IMR-90 (cell line): ENCODE measurements at places on chromosomes 1 and 21.
A peak's percentile ranks its signal among the peaks of the same experiment; 100 is the strongest.

GRCh38 chr21:31186916-31187315, 148.6 kb upstream of the KRTAP19-8 start:
- H3K4me3 ChIP-seq, result no peak overlapping the region
- H3K36me3 ChIP-seq, result no peaks in the 10 kb centered on the region
- DNase-seq, result no peak
- no peaks in the 10 kb centered on the region for H3K4me1 ChIP-seq

- no peaks in the 10 kb centered on the region for H3K4me1 ChIP-seq
- no peak overlapping the region for H3K4me3 ChIP-seq
- no peaks in the 10 kb centered on the region for H3K36me3 ChIP-seq
- DNase-seq, result no peak
- no peak overlapping the region for H3K27ac ChIP-seq
Observed at GRCh38 chr21:42554251-42554961, 40.8 kb downstream of the SLC37A1 start.

DNA sequence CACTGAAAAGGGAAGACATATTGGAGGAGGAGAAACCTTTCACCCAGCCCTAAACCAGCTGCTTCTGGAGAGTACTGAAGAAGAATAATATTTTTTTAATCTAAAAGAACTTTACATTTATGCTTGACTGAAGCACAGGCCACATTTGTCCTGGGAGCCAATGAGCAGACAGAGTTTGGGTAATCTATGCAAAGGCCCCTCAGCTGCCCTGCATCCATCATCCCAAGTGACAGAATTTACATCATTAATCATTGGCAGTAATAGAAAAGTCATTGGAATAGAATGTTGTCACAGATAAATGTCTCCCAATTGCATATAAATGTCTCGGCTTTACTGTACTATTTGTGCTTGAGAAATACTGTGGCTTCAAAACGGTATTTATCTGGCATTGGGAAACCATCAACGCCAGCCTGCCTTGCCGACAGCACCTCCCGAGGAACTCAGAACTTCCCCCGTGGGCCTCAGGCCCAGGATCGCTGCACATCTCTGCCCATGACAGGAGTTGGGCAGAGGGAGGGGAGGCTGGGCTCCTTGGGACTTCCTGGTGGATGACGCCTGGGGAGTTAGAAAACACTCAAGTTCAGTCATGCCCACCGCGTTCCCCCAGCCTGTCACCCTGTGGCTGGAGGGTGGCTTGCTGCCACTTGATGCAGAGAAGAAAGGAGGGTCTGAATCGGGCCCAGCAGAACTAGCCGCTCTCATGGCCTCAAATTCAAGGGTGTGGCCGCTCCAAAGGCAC, 133.1 kb downstream of the CAMTA1 start:
- DNase-seq, result no peak
- H3K27ac ChIP-seq, result no peak overlapping the region
- no peaks in the 10 kb centered on the region for H3K36me3 ChIP-seq
- H3K4me3 ChIP-seq, result no peak overlapping the region
- peaks cover 13% of the 10 kb centered on the region; the same call in 1 of the 2 replicates for H3K27me3 ChIP-seq

GRCh38 chr1:85224295-85224694, 23.5 kb upstream of the SYDE2 start:
- peaks cover 21% of the 10 kb centered on the region for H3K4me1 ChIP-seq
- no peaks in the 10 kb centered on the region for H3K27me3 ChIP-seq
- DNase-seq, result peak; percentile 16
- H3K27ac ChIP-seq, result no peak overlapping the region
- H3K4me3 ChIP-seq, result no peak overlapping the region

DNA sequence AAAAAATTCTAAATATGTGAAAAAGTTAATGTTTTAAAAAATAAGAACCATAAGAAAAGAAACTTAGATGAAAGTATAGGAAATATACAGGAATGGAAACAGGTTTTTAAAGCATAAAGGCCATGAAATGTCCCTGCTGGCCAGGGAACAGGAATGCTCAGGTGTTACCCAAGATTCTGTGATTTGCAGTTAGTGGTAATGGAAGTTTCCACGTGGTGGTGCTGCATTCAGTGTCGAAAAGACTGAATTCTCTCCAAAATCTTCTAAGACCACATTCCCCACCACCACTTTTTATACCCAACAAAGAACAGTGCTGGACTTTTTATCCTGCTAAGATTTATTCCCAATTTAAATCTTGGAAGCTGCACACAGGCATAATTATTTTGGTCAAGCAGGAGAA, 126.2 kb downstream of the PRRX1 start:
- no peaks in the 10 kb centered on the region for H3K27me3 ChIP-seq
- H3K36me3 ChIP-seq, result no peaks in the 10 kb centered on the region
- peak overlapping the region; percentile 85; the same call in 1 of the 2 replicates for H3K27ac ChIP-seq
- H3K4me3 ChIP-seq, result no peak overlapping the region
